ENCODE measurements at places on chromosomes 5 and 9. TPM values are rescaled to one million over a fixed set of nuclear protein-coding genes. Genes with fewer than 3 reads are reported as not detected.

Gene RUSC2
- total RNA-seq, result 8.2 TPM

Gene ADAMTS19
- total RNA-seq, result not detected

Gene DRD1
- total RNA-seq, result not detected

Gene FOXD4L4
- total RNA-seq, result not detected

Gene GPR151
- total RNA-seq, result not detected

Gene SH3GL2
- total RNA-seq, result not detected

Gene C1QTNF2
- total RNA-seq, result not detected

Gene GIN1
- 1.4 TPM for total RNA-seq

Gene GTF2H2
- total RNA-seq, result 30.3 TPM

Gene SPRY4
- total RNA-seq, result 0.20 TPM

Gene PCDHGB6
- total RNA-seq, result 0.75 TPM

Gene DIMT1
- 19.3 TPM for total RNA-seq

Gene FOXE1
- not detected for total RNA-seq

Gene KIF4B
- not detected for total RNA-seq

Gene PROB1
- total RNA-seq, result not detected

Gene LECT2
- total RNA-seq, result not detected

Gene TTLL11
- total RNA-seq, result 1.7 TPM

Gene SAPCD2
- total RNA-seq, result 51.2 TPM

Gene CAVIN4
- 0.74 TPM for total RNA-seq

Gene ELL2
- total RNA-seq, result 0.17 TPM

Gene SPDL1
- total RNA-seq, result 16.9 TPM

Gene LRRC70
- not detected for total RNA-seq

Gene TMOD1
- total RNA-seq, result 25.7 TPM

Gene SLC25A2
- total RNA-seq, result not detected

Gene UBLCP1
- 30.3 TPM for total RNA-seq

Gene HRH2
- total RNA-seq, result 1.0 TPM

Gene TAF11L10
- total RNA-seq, result not detected

Gene IFNE
- not detected for total RNA-seq

Gene CD72
- 0.12 TPM for total RNA-seq

Gene SLC4A9
- not detected for total RNA-seq

Gene PCDHGB4
- not detected for total RNA-seq

Gene SNCAIP
- total RNA-seq, result not detected

Gene CCDC152
- not detected for total RNA-seq

Gene PCDHAC2
- 2.8 TPM for total RNA-seq

Gene PGM5
- not detected for total RNA-seq

Gene TAS2R1
- total RNA-seq, result not detected

Gene OSMR
- total RNA-seq, result 18.8 TPM

Gene CTXN3
- not detected for total RNA-seq

Gene MACIR
- 13.6 TPM for total RNA-seq

Gene CARD9
- total RNA-seq, result 2.7 TPM

Gene GRXCR2
- total RNA-seq, result not detected

Gene STPG3
- total RNA-seq, result not detected

Gene SLC25A48
- not detected for total RNA-seq
